Fibroblast of upper back skin (primary cell): ENCODE measurements at places on chromosomes 1 and 21.

GRCh38 chr1:233440951-233441401 lies 113.5 kb downstream of the MAP3K21 start:
- DNase-seq = peak; percentile 65

DNA sequence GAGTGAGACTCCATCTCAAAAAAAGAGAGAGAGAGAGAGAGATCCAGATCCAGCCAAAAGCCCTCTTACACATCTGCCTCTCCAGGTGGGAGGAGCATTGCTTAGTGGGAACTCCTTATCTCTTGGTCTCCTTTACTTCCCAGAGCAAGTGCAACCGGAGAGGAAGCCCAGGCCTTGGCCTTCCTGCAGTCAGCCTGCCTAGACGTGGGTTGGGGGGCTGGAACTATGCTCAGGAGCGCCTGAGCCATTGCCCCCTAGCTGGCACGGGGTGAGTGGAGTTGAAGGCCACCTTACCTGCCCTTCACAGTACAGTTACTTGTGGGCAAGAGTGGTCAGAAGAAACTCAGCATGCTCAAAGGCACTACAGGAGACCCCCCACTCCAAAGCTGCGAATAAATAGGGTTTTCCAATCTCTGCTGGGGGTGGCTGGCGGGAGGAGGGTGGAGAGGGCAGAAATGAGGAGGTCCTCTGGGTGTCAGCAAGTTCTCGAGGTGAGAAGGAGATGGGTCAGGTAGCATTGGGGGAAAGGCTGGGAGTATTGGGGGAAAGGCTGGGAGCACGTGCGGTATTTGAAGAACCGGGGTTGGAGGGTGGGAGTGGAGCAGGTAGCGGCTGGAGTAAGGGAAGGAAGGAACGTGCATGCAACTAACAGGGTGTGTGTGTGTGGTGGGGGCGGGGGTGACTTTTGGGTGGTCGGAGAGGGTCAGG lies 4.7 kb upstream of the DMBX1 start:
- no peak for DNase-seq

DNA sequence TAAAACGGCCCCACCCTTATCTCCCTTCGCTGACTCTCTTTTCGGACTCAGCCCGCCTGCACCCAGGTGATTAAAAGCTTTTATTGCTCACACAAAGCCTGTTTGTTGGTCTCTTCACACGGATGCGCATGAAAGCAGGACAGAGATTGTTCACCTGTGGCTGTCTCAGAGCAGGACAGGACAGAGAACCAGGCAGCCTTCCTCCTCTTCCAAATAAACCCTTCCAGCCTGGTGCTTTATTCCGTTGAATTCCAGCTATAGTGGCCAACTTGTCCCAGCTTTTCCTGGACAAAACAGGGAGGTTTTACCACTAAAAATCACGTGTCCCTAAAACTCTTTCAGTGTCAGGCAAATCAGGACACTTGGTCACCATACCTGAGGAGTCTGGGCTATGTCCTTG lies 9.5 kb upstream of the DMRTB1 start:
- DNase-seq = no peak

- DNase-seq = peak; percentile 74
Observed at GRCh38 chr1:83098131-83098530, 900.8 kb downstream of the TTLL7 start.

GRCh38 chr1:156503698-156504437 lies 3.3 kb upstream of the MEF2D start:
- DNase-seq = no peak
